Stimulated activated CD4-positive, alpha-beta T cell treated with anti-CD3 and anti-CD28 coated beads, Interleukin-15, amount 100 ng/mL, for 1 hour (primary cell): ENCODE measurements at places on chromosomes 11 and 22.

- no peak for DNase-seq
These were observed 20.9 kb downstream of the DKK3 start for GRCh38 chr11:11987503-11988022.

DNA sequence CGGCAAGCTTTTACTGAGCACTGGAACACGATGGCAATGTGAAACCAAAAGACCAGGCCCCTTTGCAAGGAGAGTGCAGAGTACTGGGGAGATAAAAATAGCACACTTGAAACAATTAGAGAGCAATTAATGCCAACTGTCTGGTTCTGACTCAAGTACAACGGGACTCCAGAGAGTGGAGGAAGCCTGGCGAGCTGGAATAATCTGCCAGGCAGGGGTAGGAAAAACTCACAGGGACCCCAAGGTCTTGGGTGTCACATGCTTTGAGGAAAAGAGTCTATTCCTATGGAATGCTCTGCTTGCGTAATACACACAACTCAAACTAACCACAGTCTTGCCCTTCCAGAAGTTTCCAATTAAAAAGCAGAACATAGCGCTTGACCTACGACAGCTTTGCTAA lies 113.0 kb upstream of the CLMP start:
- no peak for DNase-seq

- no peak for DNase-seq
These were observed 80.0 kb downstream of the JRKL start for GRCh38 chr11:96469776-96470175.

DNA sequence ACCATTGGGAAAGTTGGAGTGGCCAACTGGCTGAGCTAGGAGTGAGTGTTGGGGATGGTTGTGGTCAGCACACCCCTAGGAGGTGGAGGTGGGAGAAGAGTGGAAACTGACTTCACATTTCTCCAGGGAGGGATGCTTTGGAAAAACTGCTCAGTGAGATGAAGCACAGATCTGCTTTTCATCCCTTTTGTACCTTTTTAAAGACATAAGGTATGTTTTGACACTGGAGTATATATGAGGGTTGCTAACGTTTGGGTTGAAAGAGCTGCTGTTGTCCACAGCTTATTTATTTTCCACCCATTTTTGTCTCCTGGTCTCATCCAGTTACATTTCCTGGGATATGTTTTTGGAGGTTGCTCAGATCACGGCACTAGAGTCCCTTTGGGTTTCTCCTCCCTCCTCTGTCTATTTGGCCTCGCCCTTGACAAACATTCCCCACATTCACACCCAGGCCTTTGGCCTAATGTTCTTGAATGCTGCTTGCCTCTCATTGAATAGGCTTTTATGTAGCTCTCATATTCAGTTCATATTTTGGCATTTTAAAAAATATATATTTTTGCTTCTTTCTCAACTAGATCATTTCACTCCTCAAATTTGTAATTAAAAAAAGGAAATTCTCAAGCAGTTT lies 8.3 kb downstream of the SREBF2 start:
- DNase-seq: no peak

DNA sequence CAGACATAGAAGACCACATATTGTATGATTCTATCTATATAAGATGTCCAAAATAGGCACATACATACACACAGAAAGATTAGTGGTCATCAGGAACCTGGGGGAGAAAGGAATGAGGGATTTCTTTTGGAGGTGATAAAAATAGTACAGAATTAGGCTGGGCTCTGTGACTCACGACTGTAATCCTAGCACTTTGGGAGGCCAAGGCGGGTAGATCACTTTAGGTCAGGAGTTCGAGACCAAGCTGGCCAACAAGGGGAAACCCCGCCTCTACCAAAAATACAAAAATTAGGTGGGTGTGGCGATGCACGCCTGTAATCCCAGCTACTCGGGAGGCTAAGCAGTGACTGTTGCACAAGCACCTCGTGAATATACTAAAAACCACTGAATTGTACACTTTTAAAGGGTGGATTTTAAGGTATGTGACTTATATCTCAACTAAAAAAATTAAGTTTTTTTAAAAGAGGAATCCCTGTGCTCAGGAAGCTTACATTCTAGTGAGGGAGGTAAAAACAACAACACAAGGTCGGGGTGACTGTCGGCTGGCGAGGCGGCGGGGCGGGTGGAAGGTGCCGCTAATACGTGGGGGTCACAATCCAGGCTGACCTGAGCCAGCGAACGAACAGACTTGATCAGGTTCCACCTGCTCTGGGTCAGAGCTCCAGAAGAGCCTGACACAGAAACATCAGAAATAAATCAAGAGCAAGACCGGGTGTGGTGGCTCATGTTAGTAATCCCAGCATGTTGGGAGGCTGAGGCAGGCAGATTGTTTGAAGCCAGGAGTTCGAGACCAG lies 25.3 kb upstream of the TESMIN start:
- DNase-seq: no peak

- no peak for DNase-seq
These were observed 17.3 kb downstream of the TSPAN18 start for GRCh38 chr11:44743959-44744557.

DNA sequence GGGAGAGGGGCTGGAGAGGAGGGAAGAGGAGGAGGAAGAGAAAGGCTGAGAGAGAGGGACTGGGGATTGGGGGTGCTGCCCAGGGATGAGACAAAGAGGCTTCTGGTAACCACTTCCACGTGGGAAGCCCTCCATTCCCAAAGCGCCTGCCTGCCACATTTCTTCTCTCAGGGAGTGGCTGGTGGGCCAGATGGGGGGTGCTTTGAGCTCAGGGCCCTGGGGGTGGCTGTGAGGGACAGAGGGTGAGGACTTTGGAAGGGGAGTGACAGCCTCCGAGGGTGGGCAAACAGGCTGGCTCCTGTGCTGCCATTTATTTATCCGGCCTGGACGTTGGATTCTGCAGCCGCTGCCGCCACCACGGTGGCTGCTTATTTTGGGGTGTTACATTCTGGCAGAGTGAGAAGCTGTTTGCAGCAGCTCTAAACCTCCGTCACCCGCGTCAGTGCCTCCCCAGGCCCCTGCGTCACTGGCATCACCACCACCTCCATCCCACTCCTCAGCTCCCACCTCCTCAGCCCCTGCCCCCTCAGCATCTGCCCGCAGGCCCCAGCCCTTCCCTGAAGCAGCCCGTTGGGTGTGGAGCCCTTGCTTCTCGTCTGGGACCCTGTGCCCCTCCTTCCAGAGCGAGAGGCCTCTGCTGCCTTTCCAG lies 1.6 kb downstream of the RTN4RL2 start:
- no peak for DNase-seq

DNA sequence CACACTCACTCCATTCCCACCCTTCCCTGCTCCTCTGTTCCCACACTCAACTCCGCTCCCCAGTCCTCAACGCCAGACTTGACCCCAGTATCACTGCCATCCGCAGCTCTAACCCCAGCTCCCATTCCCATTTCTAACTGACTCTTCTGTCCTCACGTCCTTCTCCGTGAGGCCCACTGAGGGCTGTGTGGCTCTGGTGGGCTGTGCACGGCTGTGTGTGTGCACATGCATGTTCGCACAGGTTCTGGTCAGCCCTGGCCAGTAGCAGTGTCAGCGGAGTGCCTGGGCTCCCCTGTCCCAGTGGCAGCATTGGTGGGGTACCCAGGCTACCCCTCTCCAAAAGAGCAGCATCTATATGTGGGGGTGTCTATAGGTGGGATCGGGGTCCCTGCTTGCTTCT lies 5.0 kb downstream of the CAPN1 start:
- no peak for DNase-seq

- DNase-seq: no peak
These were observed 484.3 kb downstream of the SOX6 start for GRCh38 chr11:15871904-15872626.

DNA sequence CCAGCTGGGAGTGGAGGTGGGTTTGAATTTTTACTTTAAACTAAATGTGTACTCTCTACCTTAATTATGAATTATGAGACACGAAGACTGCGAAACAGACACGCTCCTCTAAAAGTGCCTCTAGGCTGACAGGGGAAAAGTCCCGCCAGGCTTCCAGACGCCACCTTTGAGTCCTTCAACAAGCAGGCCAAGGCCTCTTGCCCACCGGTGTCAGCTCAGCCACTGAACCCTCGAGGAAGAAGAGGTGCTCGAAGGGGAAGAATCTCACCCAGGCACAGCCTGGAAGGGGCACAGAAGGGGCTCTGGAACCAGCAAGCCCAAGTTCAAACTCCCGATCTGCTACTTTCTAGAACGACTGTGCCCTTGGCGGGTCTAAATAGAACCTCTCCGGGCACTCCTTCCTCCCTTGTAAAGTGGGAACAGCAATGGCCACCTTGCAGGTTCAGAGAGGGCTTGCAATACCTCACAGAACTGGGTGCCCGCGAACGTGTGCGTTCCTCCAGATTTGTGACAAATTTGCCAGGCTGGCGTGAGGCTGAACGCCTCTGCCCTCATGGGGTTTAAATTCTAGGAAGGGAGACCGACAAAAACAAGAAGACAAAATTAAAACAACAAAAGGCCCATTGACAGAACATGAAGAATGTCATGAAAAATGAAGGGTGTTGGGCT lies 158.5 kb upstream of the GRK3 start:
- DNase-seq: no peak

DNA sequence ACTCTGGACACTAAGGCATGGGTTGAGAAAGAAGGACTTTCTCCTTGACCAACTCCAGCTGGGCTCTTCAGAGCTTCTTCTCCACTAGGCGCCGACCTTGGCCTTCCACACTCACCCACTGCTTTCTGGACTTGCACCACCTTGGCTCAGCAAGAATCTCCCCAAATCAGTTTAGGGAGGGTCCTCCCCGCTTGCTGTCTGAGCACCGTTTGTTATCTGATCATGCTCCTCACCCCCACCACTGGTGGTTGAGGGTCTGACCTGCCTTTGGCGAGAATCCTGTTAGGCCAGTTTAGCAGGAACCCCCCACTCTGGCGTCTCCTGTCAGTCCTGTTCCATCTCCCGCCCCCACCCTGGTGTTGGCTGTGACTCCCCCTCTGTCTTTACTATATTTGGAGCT lies 10.4 kb downstream of the APOL2 start:
- no peak for DNase-seq

GRCh38 chr22:47888817-47889216 lies 1126.4 kb downstream of the TBC1D22A start:
- no peak for DNase-seq

GRCh38 chr22:33049119-33049729 lies 9.0 kb downstream of the SYN3 start:
- DNase-seq: peak; percentile 13

GRCh38 chr11:77111946-77112345 lies 9.3 kb downstream of the OMP start:
- DNase-seq: no peak

GRCh38 chr11:97414801-97415200 lies 1025.0 kb downstream of the JRKL start:
- DNase-seq: no peak

DNA sequence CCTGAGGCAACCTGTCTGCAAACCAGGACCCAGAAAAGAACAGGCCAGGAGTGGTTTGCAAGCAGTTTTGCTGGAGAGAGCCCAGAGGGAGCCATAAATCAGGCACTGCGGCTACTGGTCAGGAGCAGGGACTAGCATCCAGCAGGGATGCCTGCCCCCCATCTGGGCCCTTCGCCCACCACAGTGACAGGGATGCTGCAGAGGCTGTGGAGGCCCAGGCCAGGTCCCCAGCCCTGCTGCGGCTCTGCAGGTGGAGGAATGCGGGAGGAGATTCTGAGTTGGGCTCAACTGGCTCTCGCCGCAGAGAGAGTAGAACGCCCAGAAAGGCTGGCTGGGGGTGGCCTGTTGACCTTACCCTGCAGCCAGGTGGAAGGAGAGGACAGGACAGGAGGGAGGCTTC lies 16.4 kb upstream of the NEFH start:
- no peak for DNase-seq

- no peak for DNase-seq
These were observed 1291.0 kb upstream of the CNTN5 start for GRCh38 chr11:97729546-97730272.

GRCh38 chr11:34044664-34045485 lies 6.7 kb upstream of the CAPRIN1 start:
- DNase-seq: no peak

- no peak for DNase-seq
These were observed 900.3 kb downstream of the METTL15 start for GRCh38 chr11:29008481-29008880.

- DNase-seq: no peak
These were observed 164.5 kb upstream of the POU2AF2 start for GRCh38 chr11:111081021-111081511.

GRCh38 chr11:111357150-111358037 lies 21.7 kb downstream of the POU2AF1 start:
- no peak for DNase-seq

GRCh38 chr11:18372201-18372600 lies 22.2 kb upstream of the LDHA start:
- no peak for DNase-seq

GRCh38 chr11:77411137-77411707 lies 62.7 kb downstream of the PAK1 start:
- DNase-seq: no peak

DNA sequence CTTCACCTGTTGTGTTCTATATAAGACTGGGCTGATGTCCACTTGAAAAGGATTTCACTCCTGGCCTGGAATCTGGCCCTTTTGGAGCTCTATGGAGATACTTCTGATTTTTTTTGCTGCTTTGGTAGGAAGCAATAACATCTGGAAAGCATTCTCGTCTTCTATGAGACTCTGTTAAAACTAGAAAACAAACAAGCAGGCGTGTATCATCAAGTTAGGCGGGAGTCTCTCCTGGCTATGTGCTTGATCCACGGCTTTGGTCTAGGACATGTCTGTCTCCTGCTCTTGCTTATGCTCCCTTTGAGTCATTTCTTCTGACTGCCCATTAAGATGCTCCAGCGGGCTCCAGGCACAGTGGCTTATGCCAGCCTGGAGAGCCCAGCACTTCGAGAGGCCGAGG lies 121.4 kb upstream of the TTC12 start:
- no peak for DNase-seq

GRCh38 chr11:69440876-69441275 lies 40.6 kb upstream of the LINC01488 start:
- no peak for DNase-seq

GRCh38 chr11:65403607-65404121 lies 17.2 kb downstream of the FRMD8 start:
- no peak for DNase-seq

- DNase-seq: no peak
These were observed 42.3 kb downstream of the DUSP8 start for GRCh38 chr11:1529774-1530173.

DNA sequence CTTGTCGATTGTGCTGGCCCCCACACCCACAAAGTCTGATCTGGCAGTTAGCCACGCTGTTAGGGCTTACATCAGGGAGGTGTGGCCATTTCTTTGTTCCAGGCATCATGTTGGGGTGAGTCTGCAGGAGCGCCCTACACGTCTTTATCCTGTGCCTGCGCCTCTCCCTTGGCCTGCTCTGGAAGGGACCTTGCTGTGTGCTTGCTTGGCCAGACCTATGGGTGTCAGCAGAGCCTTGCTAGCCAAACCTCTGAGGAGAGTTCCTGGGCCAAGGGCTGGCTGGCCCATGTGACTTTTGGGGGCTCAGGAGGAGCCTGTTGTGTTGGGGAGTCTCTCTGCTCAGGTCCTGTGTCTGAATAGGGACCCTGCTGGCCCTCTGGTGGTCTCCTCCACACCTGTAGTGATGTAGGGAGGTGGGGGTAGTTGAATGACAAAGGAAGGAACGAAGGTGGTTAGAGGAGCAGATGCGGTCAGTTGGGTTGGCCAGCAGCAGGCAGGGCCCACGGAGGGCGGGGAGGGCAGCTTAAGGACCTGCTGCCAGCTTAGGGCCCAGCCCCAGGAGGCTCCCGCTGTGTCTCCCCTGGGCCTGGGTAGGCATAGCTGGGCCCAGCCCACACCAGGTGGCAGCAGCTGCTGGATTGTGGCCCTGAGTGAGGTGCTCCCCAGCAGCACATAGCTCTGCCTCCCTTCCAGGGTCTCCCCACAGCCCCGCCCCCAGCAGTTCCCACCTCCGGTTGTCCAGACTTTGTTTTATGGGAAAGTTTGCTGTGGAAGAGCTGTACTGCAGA lies 7.9 kb downstream of the PPIL2 start:
- no peak for DNase-seq

- DNase-seq: no peak
These were observed 260.6 kb downstream of the SOX6 start for GRCh38 chr11:16095756-16096155.
